ENCODE measurements at places on chromosomes 2 and 18. TPM values are rescaled to one million over a fixed set of nuclear protein-coding genes. Genes with fewer than 3 reads are reported as not detected.
A peak's percentile ranks its signal among the peaks of the same experiment; 100 is the strongest.

GRCh38 chr2:130884503-130884902 lies 47.8 kb downstream of the ARHGEF4 start:
- DNase-seq = no peak

GRCh38 chr18:46958209-46958608 lies 40.8 kb downstream of the KATNAL2 start:
- DNase-seq = no peak

DNA sequence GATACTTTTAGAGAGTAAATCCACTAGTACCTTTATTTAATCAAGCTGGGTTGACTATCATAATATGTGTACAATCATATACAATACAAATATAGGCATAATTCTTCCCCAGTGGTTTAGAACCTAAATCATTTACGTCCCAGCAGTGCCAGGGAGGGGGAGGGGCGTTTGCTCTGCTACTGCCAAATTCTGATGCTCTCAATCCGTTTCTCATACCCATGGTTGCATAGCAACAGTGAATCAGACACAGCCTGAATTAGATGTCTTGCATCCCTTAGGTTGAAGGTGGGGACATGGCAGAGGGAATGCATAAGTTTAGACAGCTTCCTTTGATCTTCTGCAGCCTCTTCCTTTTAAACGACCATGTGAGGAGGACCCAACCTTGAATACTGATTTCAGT lies 135.4 kb downstream of the ABCA12 start:
- peak; percentile 29 for DNase-seq

DNA sequence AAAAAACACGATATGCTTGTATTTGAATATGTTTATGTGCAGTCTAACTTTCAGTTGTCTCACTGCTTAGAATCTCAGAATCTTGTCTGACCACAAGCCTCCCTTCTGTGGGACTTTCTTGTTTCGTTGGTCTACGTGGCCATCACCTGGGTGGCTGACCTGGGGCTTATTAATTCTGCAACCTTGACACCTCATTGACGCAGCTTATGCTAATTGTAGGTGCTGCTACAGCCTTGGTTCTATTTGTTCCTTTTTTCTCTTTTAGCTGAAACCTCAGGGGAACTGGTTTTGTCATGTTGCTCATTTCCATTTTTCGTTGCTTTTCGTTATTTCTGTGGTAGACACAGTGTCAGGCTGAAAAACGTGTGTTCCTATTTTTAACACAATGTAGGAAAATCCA lies 273.7 kb downstream of the SLC4A3 start:
- no peak for DNase-seq

GRCh38 chr2:86305195-86305914 lies 32.1 kb downstream of the REEP1 start:
- DNase-seq = no peak

DNA sequence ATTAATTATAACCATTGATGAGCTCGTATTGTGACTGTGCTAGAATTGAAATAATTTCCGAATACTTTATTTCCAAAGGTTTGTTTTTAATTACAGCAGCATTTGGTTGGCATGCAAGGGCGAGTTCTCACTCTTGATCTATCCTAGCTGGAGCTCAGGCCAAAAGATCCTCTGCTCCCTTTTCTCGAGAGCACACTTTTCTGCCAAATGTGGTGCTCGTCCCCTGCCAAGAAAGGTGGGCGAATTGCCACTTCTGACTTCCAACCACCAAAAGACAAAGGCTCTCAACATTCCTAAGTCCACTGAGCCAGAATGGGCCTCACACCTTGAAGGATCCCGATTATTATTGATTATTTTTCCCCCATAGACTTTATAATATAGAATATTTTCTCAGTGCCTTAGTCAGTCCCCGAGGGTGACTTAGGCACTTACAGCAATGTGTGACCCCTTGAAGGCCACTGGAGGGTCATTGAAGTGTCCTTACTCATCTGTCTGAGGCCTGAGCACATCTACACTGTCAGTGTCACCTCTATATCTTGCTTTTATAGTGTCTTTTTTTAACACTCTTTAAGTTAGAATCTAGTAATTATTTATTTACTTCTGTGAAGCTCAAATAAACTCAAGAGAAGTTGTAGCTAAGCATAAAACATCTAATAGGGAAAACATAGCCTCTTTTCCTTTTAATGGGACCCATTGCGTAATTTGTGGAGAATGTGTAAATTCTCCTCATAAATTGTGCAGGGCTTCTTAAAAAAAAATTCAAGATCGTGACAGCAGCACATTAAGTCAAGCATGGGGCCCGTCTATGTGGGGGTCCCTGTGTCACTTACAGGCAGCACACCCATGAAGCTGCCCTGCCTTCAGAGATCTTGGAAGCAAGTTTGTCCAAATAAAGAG lies 98.3 kb downstream of the MEIS1 start:
- DNase-seq = no peak

DNA sequence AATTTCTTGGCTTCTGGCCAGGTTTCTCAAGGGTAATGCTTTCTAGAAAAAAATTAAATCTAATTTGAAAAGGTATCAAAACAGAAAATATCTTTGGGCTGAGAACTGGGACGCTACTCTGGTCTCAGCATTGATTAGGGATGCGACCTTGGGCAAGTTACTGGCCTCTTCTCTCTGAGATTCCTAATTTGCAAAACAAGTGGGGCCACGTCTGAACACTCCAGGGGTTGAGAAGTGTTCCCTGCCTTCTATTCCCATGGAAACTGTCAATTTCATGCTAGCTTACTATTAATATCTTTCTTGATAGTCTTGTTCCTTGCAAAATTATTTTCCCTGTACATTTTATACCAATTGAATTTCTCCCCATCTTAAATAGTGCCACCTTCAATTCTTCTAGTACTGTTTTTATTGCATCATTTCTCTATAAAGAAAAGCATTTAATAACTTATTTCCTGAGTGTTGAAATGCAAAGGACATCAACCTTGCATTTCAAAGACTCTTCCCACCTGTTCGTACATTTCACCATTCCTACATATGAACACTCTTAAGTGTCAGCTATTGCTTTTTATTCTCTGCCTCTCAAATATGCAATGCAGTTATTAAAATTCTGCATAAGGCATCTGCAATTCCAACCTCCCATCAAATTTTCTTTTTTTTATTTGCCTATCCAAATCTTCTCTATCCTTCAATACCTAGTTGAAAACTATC lies 118.3 kb upstream of the DSEL start:
- DNase-seq = no peak

GRCh38 chr2:174597009-174597344 lies 627 bp downstream of the WIPF1 start:
- DNase-seq = no peak

GRCh38 chr18:5646739-5647138 lies 102.9 kb upstream of the EPB41L3 start:
- DNase-seq = no peak

GRCh38 chr2:113175736-113176695 lies 2.2 kb downstream of the PSD4 start:
- DNase-seq = no peak

- DNase-seq = no peak
These were observed 127.8 kb downstream of the MEP1B start for GRCh38 chr18:32317651-32318050.

DNA sequence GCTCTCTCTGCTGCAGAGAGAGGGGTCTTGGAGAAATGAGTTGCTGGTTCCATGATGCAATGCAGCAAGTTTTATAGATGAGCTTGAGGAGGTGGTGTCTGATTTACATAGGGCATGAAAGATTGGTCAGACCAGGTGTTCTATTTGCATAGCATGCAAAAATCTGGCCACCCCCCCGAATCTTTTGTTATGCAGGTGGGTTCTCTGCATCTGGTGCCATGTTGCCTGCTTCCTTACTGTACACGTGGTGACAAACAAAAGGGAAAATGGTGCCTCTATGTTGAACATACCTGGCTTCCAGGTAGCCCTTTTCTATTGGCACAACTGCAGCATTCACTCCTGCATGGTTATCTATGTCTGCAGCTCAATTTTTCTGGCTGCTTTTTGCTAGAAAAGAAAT lies 169.4 kb downstream of the GALNT1 start:
- DNase-seq = no peak

DNA sequence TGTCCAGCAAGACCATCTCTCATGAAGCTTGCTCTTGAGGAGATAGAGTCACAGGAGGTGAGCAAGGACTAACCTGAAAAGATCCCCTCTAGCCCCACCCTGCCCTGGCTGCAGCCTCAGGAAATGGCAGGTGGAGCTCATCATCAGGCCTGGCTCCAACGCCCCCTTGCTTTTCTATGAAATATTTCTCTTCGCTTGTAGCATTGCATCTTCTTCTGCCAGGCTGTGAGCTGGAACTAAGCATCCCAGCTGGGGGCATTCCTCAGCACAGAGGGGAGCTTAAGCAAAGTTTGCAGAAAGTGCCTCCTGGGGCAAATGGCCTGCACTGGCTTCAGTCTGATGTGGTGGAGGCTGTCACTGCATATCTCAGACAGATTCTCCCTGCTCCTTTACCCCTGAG lies 90.1 kb upstream of the LGALSL start:
- DNase-seq = no peak

The PCARE gene
- not detected for total RNA-seq

The SH3BP4 gene
- total RNA-seq = 20.2 TPM

The TMEM198 gene
- 1.8 TPM for total RNA-seq

The POU3F3 gene
- total RNA-seq = not detected

The ZBTB7C gene
- total RNA-seq = 0.05 TPM

The TIGD1 gene
- 4.2 TPM for total RNA-seq
